ENCODE measurements at places on chromosomes 11 and 22.

- no peak for DNase-seq
Observed at GRCh38 chr11:83764643-83765042, 478.5 kb upstream of the CCDC90B start.

- no peak for DNase-seq
Observed at GRCh38 chr22:38067761-38068360, 10.7 kb downstream of the PICK1 start.

DNA sequence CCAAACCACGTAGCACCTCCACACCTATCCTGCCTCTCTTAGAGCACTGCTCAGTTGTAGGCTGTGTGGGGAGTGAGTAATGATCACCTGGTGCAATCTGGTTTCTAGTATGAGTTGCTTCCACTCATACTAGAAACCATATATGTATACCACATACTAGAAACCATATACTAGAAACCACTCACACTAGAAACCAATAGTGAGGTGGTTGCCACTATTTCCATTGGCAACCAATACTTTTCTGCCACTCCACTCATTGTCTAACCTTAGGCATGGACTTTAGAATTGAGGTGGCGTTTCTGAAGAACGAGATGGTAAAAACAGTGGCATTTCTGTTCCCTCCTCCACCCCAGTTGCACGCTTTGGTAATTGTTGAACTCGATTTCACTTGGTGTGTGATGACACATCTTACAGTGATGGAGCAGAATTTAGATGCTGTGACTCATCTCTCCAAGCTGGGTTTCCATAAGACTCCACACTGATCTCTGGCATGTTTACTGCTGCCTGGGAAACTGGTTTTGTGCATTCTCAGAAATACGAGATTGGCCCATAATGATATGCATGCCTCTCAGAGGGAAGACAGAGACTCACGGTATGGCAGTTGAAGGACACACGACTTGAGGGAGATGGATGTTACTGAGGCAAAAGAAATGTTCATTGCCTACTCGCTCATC lies 82.9 kb downstream of the KIRREL3 start:
- DNase-seq, result peak; percentile 99

DNA sequence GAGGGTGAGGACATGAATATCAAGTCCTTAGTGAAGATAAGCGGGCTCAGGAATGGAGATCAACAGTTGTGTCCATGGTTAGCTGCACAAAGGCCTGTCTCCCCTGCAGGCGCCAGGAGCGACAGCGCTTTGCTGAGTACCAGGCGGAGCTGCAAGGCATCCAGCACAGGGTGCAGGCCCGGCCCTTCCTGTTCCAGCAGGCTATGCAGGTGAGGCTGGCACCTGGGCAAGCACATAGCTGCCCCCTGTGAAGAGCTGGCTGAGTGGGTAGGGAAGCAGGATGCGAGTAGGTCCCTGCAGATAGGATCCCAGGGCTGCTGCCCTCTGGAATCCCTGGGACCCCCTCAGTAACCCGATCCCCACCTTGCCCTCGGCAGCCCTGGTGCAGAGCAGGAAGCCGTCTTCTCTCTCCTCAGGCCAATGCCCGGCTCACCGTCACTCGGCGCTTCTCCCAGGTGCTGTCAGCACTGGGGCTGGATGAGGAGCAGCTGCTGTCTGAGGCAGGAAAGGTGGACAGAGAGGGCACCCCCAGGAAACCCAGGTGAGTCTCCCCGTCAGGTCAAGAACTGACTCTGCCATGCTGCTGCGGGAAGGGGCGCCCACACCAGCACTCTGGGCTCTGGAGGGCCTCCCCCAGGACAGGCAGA lies 2.6 kb upstream of the SART1 start:
- no peak for DNase-seq

- DNase-seq, result peak; percentile 59
Observed at GRCh38 chr11:64233913-64234586, at the start of gene VEGFB. Gene VEGFB, plus strand, starts transcription at chr11:64234584. Its CDS starts 250 bp downstream, at chr11:64234834.

GRCh38 chr22:20550851-20551744 lies 43.7 kb downstream of the MED15 start:
- peak; percentile 97 for DNase-seq

DNA sequence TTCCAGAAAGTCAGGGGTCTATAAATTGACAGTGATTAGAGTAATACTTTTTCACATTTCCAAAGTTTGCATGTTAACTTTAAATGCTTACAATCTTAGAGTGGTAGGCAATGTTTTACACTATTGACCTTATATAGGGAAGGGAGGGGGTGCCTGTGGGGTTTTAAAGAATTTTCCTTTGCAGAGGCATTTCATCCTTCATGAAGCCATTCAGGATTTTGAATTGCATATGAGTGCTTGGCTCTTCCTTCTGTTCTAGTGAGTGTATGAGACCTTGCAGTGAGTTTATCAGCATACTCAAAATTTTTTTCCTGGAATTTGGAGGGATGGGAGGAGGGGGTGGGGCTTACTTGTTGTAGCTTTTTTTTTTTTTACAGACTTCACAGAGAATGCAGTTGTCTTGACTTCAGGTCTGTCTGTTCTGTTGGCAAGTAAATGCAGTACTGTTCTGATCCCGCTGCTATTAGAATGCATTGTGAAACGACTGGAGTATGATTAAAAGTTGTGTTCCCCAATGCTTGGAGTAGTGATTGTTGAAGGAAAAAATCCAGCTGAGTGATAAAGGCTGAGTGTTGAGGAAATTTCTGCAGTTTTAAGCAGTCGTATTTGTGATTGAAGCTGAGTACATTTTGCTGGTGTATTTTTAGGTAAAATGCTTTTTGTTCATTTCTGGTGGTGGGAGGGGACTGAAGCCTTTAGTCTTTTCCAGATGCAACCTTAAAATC lies 5.3 kb downstream of the MALAT1 start:
- peak; percentile 79 for DNase-seq

- no peak for DNase-seq
Observed at GRCh38 chr11:128888034-128888985, 2.8 kb upstream of the KCNJ5 start.

- DNase-seq, result no peak
Observed at GRCh38 chr22:45837508-45837907, 139.5 kb downstream of the WNT7B start.

DNA sequence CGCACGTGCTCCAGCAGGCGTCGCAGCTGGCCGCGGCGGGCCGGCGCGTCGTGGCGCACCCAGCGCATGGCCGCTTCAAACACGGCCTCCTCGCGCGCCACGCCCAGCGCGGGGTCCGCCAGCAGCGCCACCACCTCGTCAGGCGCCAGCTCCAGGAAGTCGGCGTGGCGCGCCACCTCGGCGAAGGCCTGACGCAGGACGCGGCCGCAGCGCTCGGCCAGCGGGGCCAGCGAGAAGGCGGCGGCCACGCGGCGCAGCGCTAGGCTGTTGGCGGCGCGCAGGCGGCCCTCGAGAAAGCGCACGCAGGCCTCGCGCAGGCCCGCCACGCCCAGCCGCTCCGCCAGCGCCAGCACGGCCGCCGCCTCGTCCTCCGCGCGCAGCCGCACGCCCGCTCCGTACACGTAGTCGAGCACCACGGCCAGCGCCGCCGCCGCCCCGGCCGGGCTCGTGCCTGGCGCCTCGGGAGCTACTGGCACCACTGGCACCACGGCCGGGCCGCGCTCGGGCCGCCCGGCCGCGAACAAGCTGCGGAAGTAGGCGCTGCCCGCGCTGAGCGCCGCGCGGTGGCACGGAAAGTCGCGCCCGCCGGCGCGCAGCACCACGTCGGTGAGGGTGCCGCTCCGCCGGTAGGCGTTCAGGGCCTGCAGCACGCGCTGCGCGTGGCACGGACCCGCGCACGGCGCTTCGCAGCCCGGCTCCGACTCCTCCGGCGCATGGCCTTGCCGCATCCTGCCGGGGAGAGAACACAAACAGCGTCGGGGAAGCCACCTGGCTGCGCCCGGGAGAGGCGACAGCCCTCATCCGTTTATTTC lies 2.9 kb downstream of the KLHL35 start:
- DNase-seq, result peak; percentile 88

DNA sequence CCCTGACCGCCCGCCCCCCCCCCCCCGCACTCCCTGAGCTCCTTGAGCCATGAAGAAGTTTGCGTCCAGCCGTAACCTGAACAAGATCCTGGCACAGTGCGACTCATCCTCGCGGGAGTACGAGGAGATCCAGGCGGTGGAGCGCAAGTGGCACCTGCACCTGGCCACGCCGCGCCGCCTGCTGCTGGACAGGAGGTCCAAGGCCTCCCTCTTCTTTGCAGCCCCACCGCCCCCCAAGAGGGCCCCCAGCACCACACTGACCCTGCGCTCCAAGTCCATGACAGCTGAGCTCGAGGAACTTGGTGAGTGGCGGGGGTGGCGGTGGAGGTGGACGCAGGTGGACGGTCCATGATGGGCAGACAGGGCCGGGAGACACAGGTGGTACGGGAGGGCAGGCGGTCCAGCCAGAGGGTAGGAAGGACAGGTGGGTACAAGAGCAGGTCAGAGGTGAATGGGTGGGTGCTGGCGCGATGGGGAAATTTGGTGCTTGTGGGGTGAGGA lies 32.1 kb upstream of the ACR start:
- DNase-seq, result no peak

GRCh38 chr22:41969110-41969646 lies at the start of gene SEPTIN3:
Gene SEPTIN3, plus strand, starts transcription at chr22:41969443. Its CDS starts 2,050 bp downstream, at chr22:41971493.
- no peak for DNase-seq

- peak; percentile 19 for DNase-seq
Observed at GRCh38 chr11:3367221-3367620, 11.7 kb downstream of the ZNF195 start.

- DNase-seq, result no peak
Observed at GRCh38 chr11:24634606-24635160, 137.8 kb downstream of the LUZP2 start.

- DNase-seq, result peak; percentile 96
Observed at GRCh38 chr22:50185375-50186087, at the start of gene TRABD. Gene TRABD, plus strand, starts transcription at chr22:50185913. Its CDS starts 7,148 bp downstream, at chr22:50193061.
